ENCODE measurements at places on chromosomes 12 and 14.
A peak's percentile ranks its signal among the peaks of the same experiment; 100 is the strongest.

DNA sequence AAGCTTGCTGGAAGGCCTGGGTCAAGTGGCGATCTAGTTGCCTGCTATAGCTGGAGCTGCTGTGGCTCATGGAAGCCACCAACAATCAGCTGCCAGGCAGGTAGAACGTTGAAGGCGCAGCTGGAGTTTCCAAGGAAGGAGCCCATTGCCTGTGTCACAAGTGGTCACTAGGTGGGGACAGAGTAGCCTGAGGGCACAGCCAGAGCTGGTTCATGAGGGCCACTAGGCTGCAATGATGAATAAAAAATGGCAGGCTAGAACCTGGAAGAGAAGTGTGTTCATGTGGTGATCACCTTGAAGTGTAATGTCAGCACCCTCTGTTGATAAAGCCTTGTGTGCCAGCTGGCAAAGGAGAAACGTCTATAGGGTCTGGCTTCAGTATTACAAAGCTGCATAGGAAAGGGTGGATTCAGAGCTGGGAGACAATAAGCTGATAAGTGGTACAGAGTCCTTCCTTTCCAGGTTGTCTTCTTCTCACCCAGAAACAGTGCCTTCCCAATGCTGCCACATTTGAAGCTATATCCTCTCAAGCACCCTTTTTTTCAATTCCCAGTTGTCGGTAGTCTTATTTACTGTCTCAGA, 165.8 kb downstream of the EMP1 start:
- no peak for DNase-seq

GRCh38 chr12:48106681-48107613, 1.1 kb upstream of the SENP1 start:
- no peak for DNase-seq

- DNase-seq = peak; percentile 53
Observed at GRCh38 chr14:93064411-93065271, 51.1 kb downstream of the ITPK1 start.

DNA sequence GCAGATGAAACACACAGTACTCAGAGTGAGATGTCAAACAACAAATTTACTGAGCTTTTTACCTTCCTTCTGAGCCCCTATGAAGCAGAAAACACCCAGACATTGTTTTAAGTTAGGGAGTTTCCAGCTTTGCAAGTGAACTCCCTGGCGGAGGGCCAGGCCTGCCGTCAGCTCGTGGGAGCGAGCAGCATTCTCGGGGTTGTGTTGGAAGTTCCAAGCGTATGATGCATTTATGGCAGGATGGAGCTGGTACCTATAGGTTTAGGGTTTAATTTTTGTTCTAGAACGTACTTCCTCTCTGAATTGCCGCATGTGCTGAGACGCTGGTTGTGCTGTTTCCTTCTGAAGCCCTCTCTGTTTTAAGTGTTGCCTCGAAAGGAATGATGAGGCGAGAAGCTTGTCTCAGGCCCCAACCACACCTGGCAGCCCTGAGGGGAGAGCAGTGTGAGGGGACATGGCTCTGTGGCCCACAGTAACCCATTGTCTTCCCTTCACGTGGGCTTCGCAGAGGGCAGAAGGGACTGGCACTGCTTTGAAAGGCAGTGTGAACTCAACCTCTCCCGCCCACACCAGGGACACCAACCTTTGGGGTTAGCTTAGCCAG, 76.6 kb downstream of the SSPN start:
- peak; percentile 43 for DNase-seq

- no peak for DNase-seq
Observed at GRCh38 chr12:88266806-88267360, 124.8 kb downstream of the TMTC3 start.

GRCh38 chr14:64610049-64610746, 60.4 kb downstream of the PPP1R36 start:
- DNase-seq = no peak

DNA sequence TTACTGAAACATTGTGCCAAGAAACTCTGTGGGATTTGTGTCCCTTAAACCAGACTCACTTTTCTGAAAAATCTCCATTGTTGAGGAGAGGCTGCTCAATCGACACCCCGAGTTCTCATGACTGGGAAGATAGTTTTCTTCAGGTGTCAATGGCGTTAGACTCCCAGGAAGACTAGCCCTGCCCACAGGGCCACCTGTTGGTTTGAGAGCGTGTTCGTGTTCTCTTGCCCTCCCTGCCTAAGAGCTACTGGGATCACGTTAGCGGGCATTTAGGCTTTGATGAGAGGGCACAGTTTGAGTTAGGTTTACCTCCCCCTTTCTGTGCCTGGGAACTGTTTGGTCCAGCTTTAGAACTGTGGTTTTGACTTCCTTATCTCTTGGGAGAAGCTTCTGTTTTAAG, 10.7 kb upstream of the UNC119B start:
- DNase-seq = no peak

DNA sequence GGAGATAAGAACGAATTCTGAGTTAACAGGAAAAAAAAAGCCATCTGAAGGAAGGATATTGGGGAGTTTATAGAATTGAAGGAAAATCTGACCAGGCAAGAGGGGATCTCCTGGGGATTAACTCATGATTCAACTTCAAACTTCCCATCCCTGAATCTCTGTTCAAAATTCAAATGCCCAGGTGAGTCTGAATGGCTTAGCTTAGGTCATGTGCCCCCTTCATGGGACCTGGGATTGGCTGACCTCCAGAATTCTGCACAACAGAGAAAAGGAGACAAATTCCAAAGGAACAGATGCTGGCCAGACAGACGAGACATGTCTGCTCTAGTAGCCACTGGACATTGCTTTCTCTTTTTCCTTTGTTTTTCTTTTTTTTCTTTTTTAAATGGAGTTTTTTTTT, 26.2 kb upstream of the TMED10 start:
- DNase-seq = no peak

DNA sequence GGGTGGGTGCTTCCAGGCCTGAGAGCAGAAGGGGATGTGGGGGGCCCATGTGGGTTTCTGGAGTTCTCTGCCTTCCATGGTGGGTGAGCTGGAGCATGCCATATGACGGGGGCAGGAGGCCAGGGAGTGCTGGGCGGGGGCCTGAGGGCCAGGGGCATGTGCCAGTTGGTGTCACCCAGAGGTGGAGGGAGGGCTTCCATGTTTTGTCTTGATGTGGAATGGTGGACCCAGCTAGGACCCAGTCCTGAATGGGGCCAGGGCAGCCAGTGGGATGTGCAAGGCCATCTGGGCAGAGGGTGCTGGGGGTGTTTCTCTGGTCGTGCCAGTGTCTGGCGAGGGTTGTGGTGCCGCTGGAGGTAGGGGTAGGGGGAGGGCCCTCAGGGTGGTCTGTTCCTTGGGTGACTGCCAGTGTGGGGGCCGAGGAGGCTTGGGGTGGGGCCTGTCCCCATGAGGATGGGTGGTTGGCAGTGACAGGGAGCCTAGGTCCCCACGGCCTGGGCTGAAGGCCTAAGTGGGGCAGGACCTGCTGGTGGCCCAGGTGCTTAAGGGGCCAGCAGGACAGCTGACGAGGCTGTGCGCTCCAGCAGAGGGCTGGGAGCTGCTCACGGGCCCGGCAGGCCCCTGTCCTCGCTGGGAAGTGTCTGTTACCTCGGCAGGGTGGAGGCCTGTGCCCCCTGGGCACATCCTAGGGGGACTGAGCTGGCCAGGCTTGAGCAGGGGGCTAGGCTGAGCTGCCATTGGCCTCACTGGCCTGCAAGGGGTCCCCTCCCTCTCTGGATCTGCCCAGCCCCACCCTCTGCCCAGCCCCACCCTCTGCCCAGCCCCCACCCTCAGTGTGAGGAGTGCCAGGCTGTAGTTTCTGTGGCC, 26.8 kb downstream of the CEP170B start:
- no peak for DNase-seq

- no peak for DNase-seq
Observed at GRCh38 chr14:92690171-92691011, 58.0 kb downstream of the LGMN start.

DNA sequence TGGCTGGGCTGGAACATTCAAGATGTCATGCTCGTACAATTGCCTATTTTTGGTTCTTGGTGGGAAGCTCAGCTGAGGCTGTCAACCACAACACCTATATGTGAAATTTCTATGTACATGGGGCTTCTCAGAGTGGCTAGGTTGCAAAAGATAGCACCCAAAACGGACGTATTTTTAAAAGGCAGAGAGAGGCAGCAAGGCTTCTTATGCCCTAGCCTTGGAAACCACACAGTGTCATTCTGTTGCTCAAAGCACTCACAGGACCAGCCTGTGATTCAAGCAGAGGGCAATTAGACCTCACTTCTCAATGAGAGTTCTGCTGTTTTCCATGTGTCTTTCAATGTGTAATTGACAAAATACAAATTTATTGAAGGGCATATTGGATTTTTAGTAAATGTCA, 134.0 kb downstream of the GXYLT1 start:
- DNase-seq = no peak

- no peak for DNase-seq
Observed at GRCh38 chr14:29062466-29062865, 295.9 kb downstream of the FOXG1 start.

DNA sequence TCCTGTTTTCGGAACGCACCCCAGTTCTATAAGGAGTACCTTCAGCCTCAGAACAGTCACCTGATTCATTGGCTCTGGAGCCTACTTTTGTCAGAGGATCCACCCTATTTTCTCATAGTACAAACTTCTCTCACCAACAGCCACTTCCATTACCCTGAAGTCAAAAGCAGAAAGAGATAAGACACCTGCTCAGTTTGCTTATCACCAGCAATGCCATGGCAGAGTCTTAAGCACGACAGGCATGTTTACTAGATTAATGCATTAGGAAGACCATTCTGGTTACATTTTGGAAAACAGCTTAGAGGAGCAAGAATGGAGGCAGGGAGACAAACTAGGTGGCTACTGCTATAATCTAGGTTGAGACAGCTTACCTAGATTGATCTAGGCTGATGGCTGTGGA, 67.7 kb downstream of the GXYLT1 start:
- DNase-seq = no peak

DNA sequence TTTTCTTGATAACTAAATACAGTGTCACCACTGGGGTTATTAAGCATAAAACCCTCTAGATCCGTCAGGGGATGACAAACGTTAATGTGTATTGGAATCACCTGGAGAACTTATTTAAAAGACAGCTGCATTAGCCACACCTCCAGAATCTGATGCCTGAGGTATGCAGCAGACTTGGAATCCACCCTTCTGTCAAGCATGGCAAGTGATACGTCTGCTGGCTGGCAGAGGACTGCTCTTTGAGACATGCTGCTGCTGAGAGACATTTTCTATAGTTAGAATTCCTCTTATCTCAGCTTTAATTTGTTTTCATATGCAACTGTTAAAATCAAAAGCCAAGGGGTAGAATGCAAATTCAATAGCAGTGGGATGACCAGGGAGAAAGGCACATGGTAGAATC, 496.3 kb downstream of the NELL2 start:
- no peak for DNase-seq

GRCh38 chr12:3326850-3327780, 163.9 kb upstream of the PRMT8 start:
- no peak for DNase-seq

DNA sequence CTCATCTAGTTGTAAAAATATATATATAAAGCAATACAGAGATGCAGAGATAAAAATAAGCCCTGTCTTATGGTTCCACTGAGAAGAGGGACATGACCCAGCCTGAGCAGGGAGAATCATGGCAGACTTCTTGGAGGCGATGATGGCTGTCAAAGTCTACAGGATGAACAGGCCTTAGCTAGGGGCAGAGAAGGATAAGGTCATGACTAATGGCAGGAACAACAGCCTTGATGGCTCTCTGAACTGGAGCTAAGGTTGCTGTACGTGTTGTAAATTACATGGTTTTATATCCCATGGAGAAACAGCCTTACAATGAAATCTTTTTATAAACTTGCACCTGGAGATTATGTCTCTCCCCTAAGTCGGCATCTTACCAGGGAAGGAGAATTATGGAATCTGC, 32.4 kb downstream of the FOXN3 start:
- DNase-seq = no peak

- DNase-seq = no peak
Observed at GRCh38 chr12:62130834-62131552, 129.2 kb upstream of the USP15 start.

DNA sequence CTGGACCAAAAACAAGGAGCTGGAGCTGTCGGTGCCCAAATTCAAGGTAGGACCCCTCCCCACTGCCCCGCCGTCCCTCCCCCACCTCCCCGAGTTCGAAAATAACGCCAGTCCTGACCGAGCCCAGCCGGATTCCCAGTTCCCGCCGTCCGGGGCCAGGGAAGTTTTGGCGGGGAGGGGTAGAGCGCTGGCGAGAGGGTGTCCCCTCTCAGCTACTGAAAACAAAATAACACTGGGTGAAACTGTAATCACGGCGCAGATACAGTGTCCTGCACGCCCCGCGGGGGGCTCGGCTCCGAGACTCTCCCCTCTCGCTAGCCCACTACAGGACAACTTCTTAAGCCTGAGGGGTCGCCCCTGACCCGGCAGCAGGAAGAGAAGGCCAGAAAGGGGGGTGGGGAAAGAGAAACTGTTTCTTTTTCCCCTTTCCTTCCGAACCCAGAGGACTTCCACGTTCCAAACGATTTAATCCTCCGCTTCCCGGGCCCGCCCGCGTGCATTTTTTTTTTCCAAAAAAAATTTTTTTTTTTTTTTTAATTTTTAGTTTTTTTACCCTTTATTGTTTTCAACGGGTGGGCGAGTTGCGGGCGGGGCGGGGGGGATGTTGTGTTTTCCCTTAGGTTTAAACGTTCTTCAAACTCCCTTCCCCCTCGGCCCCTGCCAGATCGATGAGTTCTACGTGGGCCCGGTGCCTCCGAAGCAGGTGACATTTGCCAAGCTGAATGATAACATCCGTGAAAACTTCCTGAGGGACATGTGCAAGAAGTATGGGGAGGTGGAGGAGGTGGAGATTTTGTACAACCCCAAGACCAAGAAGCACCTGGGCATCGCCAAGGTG, 1.6 kb downstream of the SETD1B start:
- DNase-seq = no peak

DNA sequence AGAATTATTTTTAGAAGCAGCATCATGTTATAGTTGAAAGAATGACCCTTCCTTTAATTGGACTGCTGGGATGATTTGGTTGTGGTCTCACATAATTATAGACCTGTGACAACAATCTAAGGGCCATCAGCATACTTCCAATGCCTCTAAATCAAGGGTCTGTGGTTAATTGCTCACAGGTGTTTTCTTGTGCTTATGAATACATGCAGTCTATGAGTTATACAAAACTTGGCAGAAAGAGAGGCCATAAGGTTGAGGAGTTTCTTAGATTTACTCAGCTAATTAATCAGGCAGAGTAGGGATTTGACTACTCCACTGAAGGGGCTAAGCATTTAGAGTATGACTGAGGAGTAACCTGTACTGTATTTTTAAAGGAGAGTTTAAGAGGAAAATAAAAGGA, 37.0 kb upstream of the FRMD6 start:
- DNase-seq = no peak
